Activated CD4-positive, alpha-beta T cell treated with anti-CD3 and anti-CD28 coated beads, Interleukin-2, amount 50 U/mL, for 16 hours (primary cell): ENCODE measurements at places on chromosomes 6 and 20.

GRCh38 chr6:63660757-63661156 is 25.2 kb downstream of the PHF3 start:
- DNase-seq: no peak

DNA sequence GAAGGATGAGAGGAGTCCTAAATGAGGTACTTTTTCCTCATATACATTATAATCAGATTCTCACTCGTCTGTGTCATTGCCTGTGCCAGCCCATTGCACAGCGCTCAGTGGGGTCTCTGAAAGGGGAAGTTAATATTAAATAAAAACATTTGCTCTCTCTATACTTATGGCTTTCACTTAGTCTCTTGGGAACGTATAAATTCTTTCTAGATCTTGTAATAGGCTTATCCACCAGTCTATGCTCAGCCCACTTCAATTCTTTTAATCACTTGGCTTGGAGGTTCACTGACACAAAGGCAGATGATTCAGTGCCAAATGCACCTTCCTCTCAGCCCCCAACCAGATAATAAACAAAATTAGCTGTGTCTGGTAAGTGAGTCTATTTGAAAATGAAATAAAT is 164.3 kb upstream of the OGFRL1 start:
- no peak for DNase-seq

- no peak for DNase-seq
Observed at GRCh38 chr6:35497571-35498421, 917 bp upstream of the TEAD3 start.

GRCh38 chr6:148803979-148804378 is 57.1 kb downstream of the UST start:
- DNase-seq: no peak

DNA sequence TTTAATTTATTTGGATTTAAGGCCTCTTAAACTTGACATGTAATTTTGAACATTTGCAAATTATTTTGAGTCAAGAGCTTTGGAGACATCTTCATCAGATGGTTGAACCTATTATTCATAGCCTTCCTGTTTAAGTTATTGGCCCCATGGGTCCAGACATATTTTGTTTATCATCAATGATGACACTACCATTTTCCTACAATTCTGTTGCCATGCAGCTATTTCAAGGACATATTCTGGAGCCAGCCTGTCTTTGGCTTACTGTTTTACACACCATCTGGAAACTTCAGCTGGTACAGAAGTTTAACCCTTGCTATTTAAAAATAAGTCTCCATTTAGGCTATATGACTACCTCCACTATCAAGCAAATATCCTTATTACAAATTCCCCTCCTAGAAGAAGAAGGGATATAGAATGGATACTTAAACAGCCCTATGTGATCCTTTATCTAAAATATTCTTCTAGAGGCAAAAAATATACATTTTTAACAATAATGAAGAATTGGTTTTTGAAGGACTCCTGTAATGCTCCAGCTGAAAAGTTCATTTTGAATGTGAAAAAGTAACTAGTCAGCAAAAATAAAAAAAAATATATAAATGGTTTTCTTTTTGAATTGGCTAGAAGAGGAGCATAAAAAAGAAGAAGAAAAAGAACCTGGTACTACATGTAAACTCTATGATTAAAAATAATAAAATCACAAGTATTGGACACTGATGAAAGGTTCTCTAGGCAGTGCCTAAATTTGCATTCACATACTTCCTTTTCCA is 544.0 kb upstream of the HS3ST5 start:
- DNase-seq: no peak

- peak; percentile 72 for DNase-seq
Observed at GRCh38 chr20:58407966-58408557, 19.0 kb downstream of the VAPB start.

- no peak for DNase-seq
Observed at GRCh38 chr6:30709101-30709868, 7.8 kb downstream of the MDC1 start.

GRCh38 chr20:4041748-4042411 is 26.5 kb upstream of the RNF24 start:
- no peak for DNase-seq

- no peak for DNase-seq
Observed at GRCh38 chr6:163380216-163380615, 34.3 kb upstream of the QKI start.

- DNase-seq: no peak
Observed at GRCh38 chr20:57682184-57683101, 27.4 kb downstream of the PMEPA1 start.

DNA sequence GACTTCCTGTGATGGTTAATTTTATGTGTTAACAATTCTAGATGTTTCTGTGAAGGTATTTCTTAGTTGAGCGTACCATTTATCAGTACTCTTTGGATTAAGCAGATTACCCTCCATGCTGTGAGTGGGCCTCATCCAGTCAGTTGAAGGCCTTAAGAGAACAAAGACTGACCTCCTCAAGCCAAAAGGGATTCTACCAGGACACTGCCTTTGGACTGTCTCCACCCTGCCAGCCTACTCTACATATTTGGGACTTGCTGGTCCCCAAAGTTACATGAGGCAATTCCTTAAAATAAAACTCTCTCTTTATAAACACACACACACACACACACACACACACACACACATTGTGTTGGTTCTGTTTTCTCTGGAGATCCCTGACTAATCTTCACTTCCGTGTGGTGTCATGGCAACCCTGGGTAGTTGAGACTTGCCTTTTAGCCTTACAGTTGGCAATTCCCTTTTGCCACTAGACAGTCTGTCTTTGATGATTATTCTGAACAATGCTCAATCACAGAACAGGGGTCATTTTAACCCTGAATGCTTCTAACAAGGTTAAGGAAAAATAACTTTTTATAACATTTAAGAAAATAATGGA is 32.2 kb downstream of the MRAP2 start:
- DNase-seq: no peak

DNA sequence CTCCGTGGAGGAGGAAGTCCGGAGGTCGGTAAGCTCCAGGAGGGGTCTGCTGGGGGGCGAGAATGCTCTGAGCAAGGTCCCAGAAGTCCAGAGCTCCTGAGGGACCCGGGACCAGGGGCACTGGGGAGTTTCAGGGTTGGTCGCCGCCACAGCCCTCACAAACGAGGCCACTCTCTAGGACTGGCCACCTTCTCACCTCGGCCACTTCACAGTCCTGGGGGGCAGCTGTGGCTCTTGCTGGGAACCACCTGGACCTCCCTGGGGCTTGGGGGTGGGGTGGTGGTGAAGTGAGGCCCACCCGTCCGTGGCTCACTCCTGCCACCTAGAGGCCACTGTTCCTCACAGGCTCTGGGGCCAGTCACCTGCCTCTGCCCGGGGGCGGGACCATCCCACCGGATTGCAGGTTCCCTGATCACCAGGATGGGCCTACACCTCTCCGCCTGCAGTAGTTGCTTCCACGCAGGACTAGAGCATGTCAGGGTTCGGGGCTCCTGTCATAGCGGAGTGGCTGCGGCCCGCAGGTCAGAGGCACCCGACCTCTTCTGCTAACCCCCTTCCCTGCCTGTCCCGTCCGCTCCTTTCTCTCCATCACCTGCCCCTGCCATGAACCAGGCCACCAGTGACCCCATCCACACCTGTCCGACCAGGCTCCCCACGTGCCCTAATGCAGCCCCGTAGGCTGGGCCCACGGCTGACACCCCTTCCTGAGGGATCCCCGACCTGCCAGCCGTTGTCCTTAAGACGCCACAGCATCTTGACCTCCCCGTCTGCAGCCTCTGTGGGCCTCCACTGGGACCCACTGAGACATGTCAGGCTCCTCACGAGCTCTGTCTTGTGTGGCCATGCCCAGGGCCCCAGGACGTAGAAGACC is 5.1 kb upstream of the TCEA2 start:
- peak; percentile 81 for DNase-seq

DNA sequence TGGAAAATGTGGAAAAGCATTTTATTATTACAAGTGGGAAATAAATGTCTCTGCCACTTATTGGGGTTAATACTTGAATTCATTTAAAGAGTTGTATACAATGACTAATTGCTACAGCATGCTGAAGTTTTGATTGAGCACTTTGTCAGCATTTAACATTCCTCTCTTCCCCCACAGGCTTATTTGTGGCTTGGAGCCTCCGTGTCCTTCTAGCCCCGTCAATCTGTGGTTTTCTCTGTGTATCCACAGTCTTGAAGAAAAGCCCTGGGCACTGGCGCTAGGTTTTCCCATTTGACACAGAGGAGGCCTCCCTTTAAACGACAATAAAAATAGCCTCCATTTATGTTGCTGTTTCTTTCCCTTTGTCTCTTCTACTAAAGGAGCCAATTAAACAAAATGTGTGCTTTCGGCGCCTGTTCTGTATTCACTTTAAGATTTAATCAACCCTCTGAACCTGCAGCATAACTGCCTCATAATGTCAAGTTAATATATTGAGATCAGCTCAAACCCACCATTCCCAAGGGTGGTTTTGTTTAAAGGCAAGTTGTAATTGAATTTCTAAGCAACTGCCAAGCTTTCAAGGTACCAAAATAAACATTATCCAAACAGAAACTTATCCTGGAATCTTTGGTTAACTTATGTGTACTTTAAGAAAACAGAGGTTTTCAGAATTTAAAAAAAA is 326.6 kb upstream of the RNF24 start:
- DNase-seq: no peak

GRCh38 chr20:25209400-25209799 is 13.9 kb downstream of the ENTPD6 start:
- no peak for DNase-seq

DNA sequence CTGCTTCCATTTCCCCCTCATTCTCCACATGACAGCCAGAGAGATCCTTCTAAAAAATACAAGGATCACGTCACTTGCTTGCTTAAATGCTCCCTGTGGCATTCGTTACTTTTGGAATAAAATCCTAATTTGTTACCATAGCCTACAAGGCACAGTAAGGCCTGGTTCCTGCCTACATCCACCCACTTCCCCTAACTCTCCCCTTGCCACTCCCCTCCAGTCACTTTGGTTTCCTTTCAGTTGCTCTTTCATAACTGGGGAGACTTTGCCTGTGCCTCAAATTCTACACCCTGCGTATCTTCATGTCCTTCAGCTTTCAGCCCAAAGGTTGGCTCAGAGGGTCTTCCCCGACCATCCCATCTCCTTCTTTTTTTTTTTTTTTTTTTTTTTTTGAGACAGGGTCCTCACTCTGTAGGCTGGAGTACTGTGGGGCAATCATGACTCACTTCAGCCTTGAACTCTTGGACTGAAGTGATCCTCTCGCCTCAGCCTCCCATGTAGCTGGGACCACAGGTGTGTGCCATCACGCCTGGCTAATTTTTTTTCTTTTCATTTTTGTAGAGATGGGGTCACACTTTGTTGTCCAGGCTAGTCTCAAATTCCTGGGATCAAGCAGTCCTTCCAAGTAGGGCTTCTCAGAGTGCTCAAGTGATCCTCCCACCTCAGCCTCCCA is 12.5 kb downstream of the ID1 start:
- no peak for DNase-seq

GRCh38 chr20:59600472-59600871 is 3.9 kb upstream of the PHACTR3 start:
- no peak for DNase-seq

DNA sequence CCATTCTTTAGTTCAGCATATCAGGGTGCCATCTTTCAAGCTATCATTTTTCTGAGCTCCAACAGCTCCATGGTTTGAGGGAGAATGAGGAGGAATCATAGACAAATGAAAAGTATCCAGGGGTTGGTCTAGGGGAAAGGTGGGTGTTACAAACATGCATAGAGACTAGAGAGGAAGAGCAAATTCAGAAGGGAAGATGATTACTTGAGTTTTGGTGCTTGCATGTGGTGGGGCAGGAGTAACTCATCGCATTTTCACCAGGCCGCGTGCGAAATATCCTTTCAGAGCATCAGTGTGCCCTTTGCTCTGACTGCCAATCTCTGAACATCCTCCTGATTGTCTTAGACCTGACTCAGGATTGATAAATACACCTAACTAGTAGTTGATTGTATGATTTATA is 7.7 kb upstream of the BICRAL start:
- peak; percentile 43 for DNase-seq

DNA sequence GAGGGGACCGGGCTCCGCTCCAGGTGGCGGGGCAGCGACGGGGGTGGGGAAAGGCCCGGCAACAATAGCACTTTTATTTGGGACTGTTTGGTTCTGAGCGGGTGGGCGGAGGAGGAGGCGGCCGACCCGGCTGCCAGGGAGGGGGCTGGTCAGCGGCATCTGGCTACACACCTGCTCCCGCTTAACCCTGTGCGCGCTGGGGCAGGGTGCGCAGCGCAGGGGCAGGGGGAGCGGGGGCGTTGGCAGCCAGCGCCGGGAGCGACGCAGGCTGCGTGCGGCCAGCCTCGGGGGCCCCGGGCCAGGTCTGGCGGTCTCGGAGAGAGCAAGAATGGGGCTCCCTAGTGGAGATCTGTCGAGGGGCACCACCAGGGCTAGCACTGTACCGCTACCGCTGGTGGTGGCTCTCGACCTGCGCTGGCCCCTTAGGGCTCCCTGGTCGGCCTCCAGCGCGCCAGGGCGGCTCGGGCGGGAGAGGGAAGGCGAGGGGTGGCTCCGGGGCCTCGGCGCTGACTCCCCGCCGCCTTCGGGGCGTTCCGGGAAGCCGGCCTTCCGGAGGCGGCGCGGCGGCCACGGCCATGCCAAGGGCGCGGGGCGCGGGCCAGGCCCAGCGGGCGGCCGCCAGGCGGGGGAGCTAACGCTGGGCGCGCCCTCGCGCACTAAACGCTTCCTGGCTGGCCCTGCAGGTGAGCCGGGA is 92.4 kb downstream of the NCR2 start:
- DNase-seq: no peak

DNA sequence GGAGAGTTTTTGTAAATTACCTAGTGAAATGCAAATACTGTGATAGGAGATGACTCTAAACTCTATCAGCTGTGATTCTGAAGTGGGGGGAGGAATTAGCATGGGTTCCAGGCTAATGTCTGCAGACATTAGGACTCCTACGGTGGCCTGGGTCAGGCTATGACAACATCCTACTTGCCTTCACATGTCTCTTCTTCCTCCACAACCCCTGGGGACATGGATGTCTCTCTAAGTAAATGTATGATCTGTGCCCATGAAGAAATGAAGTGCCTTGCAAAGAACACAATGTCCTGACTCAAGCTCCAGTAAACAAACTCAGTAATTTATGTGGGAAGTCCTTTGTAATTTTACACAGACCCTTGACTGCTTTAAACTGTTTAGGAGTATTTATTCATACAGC is 165.8 kb upstream of the EEF1E1 start:
- DNase-seq: no peak

- no peak for DNase-seq
Observed at GRCh38 chr20:19565736-19566135, 192.3 kb upstream of the RIN2 start.

- DNase-seq: no peak
Observed at GRCh38 chr6:100512203-100512862, 47.6 kb upstream of the SIM1 start.
